M059J (cell line): ENCODE measurements at places on chromosomes 12 and 14. TPM values are rescaled to one million over a fixed set of nuclear protein-coding genes. Genes with fewer than 3 reads are reported as not detected.

SERPINA10 gene
- not detected in 2 replicates for total RNA-seq

PLCZ1 gene
- not detected in 2 replicates for total RNA-seq

HOXC12 gene
- not detected in 2 replicates for total RNA-seq

DIO3 gene
- total RNA-seq, result not detected in 2 replicates

OASL gene
- 110 and 115 TPM in 2 replicates for total RNA-seq

ATP23 gene
- total RNA-seq, result 20.7 and 24.8 TPM in 2 replicates

MYF6 gene
- not detected in 2 replicates for total RNA-seq

HHIPL1 gene
- 0.15 and 1.2 TPM in 2 replicates for total RNA-seq

CLEC2A gene
- total RNA-seq, result not detected in 2 replicates

C1S gene
- total RNA-seq, result 59.0 and 68.3 TPM in 2 replicates

CCDC175 gene
- total RNA-seq, result not detected in 2 replicates

MYF5 gene
- total RNA-seq, result not detected in 2 replicates

CCDC60 gene
- not detected in 2 replicates for total RNA-seq

KRT6C gene
- not detected in 2 replicates for total RNA-seq

ADAM21 gene
- total RNA-seq, result 0.05 and 0.49 TPM in 2 replicates

AJUBA gene
- total RNA-seq, result 23.9 and 55.5 TPM in 2 replicates

RTL1 gene
- 0.02 TPM in 1 of 2 replicates, not detected in the other for total RNA-seq

KRT83 gene
- 0.22 TPM in 1 of 2 replicates, not detected in the other for total RNA-seq

TMEM253 gene
- not detected in 2 replicates for total RNA-seq

CLMN gene
- total RNA-seq, result 0.71 and 2.8 TPM in 2 replicates

KCNK10 gene
- total RNA-seq, result not detected in 2 replicates

KLRC2 gene
- not detected in 2 replicates for total RNA-seq

TAS2R10 gene
- total RNA-seq, result not detected in 2 replicates

CDCA3 gene
- 123 and 126 TPM in 2 replicates for total RNA-seq

SOX5 gene
- 1.6 and 4.1 TPM in 2 replicates for total RNA-seq

RPL10L gene
- not detected in 2 replicates for total RNA-seq

PTGER2 gene
- 0.54 and 0.71 TPM in 2 replicates for total RNA-seq

TEX22 gene
- total RNA-seq, result 0.07 TPM in 1 of 2 replicates, not detected in the other

LRP6 gene
- 8.1 and 13.0 TPM in 2 replicates for total RNA-seq

NEUROD4 gene
- total RNA-seq, result not detected in 2 replicates

ZDHHC22 gene
- total RNA-seq, result 0.02 TPM in 1 of 2 replicates, not detected in the other
